CD4-positive, alpha-beta memory T cell (primary cell): ENCODE measurements at places on chromosomes 2 and 18.

DNA sequence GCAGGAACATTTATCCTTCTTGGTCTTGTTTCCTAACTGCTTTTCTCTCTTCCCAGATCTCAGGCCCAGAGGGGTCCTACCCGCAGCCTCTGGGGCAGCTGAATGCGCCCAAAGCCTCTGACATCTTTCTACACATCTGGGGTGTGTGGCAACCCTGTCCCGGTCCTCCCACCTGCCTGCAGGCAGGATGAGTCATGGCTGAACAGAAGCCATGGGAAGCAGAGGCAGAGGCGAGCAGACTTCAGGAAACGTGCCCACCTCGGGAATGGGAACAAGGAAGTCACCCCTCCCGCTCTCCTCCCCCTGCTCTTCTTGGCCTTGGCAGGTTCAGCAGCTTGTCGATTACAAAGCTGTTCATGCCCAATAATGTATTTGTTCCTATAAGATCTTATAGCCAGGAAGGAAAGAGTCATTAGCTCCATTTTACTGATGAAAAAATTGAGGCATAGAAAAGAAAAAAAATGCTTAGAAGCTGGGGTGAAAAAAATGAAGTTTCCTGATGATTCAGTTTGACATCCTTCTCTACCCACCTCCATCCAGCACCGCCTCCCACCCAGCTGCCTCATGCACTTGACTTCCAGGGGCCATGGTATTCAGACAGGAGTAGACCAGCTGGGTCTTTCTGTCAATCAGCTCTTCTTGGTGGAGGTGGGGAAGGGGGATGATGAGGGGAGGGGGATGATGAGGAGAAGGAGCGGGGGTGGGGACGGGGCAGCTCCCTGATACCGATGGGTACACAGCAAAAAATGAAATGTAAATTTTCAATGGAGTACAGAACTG is 10.4 kb upstream of the KCNF1 start:
- no peak for DNase-seq
- no peaks in the 10 kb centered on the region for H3K36me3 ChIP-seq
- no peak overlapping the region for H3K27ac ChIP-seq
- no peaks in the 10 kb centered on the region for H3K27me3 ChIP-seq
- H3K4me3 ChIP-seq: no peak overlapping the region

DNA sequence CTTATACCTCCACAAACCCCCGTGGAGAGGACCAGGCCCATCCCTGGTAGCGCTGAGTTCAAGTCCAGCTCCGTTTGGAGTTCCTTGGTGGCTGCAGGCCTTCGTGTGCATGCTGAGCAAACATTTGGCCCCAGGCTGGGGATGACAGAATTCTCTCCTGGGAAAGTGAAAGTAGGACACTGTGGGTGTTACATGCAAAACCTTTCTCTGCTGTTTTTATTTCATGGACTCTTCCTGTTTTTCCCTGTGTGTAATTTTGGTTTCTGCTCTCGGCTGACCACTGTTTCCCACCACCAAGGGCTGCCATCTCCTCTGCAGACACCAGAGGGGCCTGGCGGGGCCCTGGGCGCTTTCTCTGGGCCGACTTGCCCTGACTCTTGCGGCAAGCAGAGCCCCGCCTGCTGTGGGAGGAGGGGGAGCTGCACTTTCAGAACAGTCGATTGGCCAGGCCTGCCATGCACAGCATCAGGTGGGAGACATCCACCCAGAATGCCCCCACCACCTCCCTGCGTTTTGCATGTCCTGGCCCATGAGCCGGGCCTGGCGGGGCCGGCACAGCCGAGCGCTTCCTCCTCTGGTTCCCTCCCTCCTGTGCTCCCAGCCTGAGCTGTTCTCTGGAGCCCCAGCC is 102.4 kb downstream of the CABLES1 start:
- H3K36me3 ChIP-seq: no peaks in the 10 kb centered on the region
- peak overlapping the region; percentile 15 for H3K4me3 ChIP-seq
- H3K27ac ChIP-seq: peak overlapping the region; percentile 47
- H3K4me1 ChIP-seq: peaks cover 20% of the 10 kb centered on the region

GRCh38 chr2:196745711-196746110 is 53.8 kb downstream of the GTF3C3 start:
- no peaks in the 10 kb centered on the region for H3K4me1 ChIP-seq
- H3K27me3 ChIP-seq: no peaks in the 10 kb centered on the region
- H3K4me3 ChIP-seq: no peak overlapping the region
- no peak for DNase-seq
- H3K27ac ChIP-seq: no peak overlapping the region

DNA sequence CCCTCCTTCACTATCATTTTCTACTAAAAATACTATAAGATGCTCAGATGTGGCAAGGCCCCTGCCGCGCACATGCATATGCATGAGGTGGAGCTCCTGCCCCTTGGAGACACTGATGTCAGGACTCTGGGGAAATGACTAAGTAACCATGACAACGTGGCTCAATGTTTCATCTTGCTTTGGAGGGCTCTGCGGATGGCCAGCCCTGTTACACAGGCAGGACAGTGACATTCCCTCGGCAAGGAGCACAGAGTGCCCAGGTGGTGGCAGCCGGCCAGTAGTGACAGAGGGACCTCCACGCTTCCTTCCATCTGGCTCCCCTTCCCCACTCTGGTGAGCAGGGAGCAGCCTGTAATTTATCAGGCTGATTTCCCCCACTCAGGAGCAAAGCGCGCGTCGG is 364.1 kb downstream of the SS18 start:
- no peak overlapping the region for H3K4me3 ChIP-seq
- no peak for DNase-seq

- no peak overlapping the region for H3K4me3 ChIP-seq
- DNase-seq: no peak
- no peaks in the 10 kb centered on the region for H3K4me1 ChIP-seq
- no peaks in the 10 kb centered on the region for H3K36me3 ChIP-seq
Measured at GRCh38 chr2:46873604-46874068, 42.0 kb downstream of the MCFD2 start.

DNA sequence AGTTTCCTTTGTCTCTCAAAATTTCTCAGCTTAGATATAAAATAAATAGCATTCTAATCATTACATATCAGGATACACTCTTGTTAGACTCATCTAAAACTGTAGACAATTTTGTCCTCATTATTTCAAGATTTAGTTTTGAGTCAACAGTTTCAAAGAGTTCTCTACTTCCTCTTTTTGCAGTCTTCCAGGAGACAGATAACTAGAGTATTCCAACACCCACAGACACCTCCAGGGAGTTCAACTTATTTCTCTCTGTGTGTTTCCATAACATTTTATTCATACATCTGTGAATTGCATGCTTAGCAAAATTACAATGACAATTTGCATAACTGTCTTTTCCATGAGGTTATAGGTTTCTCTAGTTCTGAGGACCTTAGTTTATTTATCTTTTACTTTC is 166.6 kb upstream of the HNMT start:
- no peak overlapping the region for H3K4me3 ChIP-seq
- no peaks in the 10 kb centered on the region for H3K27me3 ChIP-seq
- no peaks in the 10 kb centered on the region for H3K4me1 ChIP-seq
- H3K27ac ChIP-seq: no peak overlapping the region
- DNase-seq: no peak

GRCh38 chr18:45540125-45540524 is 75.2 kb upstream of the SLC14A2 start:
- no peak overlapping the region for H3K27ac ChIP-seq
- no peaks in the 10 kb centered on the region for H3K27me3 ChIP-seq

DNA sequence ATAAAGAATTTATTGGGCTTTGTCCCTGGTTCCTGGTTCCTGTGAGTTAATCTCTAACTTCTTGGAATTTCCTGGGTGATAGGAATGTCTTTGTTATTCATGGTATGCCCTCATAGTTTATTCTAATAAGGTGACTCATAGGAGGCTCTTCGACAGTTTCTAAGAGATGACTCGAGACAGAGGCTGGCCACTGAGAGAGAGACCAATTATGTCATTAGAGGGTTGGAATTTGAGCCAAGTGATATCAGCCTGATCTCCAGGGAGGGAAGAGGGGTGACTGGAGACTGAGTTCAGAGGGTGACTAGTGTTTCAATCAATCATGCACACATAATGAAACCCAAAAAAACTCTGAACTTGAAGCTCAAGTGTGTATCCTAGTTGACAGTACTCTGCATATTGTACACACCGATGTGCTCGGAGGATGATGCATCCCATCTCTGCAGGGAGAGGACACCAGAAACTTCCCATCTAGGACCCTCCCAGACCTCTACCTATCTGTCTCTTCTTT is 185.7 kb downstream of the MTCL1 start:
- H3K4me3 ChIP-seq: no peak overlapping the region
- no peaks in the 10 kb centered on the region for H3K36me3 ChIP-seq
- no peak for DNase-seq
- no peak overlapping the region for H3K27ac ChIP-seq
- H3K4me1 ChIP-seq: no peaks in the 10 kb centered on the region
- no peaks in the 10 kb centered on the region for H3K27me3 ChIP-seq

DNA sequence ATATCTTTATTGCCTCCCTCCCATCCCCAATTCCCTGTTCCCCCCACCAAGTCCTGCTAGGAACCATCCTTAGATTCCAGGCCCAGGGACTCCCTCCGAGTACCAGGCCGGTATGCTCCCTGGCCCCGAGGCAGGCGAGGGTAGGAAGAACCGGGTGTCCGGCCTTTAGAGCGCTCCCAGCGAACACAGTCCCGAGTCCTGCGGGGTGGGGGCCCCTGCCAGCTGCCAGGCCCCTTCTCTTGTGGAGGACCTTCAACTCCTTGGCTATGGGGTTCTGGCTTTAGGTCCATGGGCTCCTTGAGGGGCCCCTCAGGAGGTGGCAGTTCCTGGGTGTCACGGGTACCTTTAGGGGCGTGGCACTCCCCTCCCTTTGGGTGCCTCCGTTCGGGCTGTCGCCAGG is 4.4 kb downstream of the BCS1L start:
- peaks cover 9% of the 10 kb centered on the region for H3K4me1 ChIP-seq
- peaks cover 60% of the 10 kb centered on the region for H3K36me3 ChIP-seq
- no peak overlapping the region for H3K4me3 ChIP-seq
- DNase-seq: no peak
- no peaks in the 10 kb centered on the region for H3K27me3 ChIP-seq

- H3K27ac ChIP-seq: no peak overlapping the region
- H3K36me3 ChIP-seq: no peaks in the 10 kb centered on the region
- H3K4me3 ChIP-seq: no peak overlapping the region
- no peaks in the 10 kb centered on the region for H3K4me1 ChIP-seq
- no peaks in the 10 kb centered on the region for H3K27me3 ChIP-seq
Measured at GRCh38 chr2:75390169-75390568, 170.6 kb downstream of the EVA1A start.

DNA sequence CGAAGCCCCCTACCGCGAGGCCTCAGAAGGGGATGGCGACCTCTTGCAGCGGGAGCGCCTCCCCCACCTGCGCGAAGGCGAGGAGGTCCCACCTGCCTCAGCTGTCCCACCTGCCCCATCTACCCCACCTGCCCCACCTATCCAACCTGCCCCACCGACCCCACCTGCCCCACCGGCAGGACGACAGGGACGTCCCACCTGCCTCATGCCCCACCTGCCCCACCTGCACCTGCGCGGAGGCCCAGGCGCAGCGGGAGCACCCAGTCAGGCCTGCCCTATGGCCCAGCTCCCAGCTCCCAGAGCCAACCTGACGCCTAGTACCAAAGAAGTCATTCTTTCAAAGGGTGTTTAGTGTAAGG is 489.1 kb upstream of the SMIM21 start:
- no peak overlapping the region for H3K27ac ChIP-seq
- H3K27me3 ChIP-seq: no peaks in the 10 kb centered on the region
- H3K4me3 ChIP-seq: no peak overlapping the region
- no peaks in the 10 kb centered on the region for H3K4me1 ChIP-seq

GRCh38 chr2:14910654-14911053 is 278.1 kb downstream of the LRATD1 start:
- no peak overlapping the region for H3K4me3 ChIP-seq
- no peaks in the 10 kb centered on the region for H3K4me1 ChIP-seq
- no peak overlapping the region for H3K27ac ChIP-seq
- no peaks in the 10 kb centered on the region for H3K36me3 ChIP-seq

GRCh38 chr2:233850745-233851144 is 3.6 kb downstream of the HJURP start:
- no peak overlapping the region for H3K4me3 ChIP-seq
- H3K4me1 ChIP-seq: peaks cover 26% of the 10 kb centered on the region
- no peaks in the 10 kb centered on the region for H3K27me3 ChIP-seq
- DNase-seq: no peak
- no peak overlapping the region for H3K27ac ChIP-seq

DNA sequence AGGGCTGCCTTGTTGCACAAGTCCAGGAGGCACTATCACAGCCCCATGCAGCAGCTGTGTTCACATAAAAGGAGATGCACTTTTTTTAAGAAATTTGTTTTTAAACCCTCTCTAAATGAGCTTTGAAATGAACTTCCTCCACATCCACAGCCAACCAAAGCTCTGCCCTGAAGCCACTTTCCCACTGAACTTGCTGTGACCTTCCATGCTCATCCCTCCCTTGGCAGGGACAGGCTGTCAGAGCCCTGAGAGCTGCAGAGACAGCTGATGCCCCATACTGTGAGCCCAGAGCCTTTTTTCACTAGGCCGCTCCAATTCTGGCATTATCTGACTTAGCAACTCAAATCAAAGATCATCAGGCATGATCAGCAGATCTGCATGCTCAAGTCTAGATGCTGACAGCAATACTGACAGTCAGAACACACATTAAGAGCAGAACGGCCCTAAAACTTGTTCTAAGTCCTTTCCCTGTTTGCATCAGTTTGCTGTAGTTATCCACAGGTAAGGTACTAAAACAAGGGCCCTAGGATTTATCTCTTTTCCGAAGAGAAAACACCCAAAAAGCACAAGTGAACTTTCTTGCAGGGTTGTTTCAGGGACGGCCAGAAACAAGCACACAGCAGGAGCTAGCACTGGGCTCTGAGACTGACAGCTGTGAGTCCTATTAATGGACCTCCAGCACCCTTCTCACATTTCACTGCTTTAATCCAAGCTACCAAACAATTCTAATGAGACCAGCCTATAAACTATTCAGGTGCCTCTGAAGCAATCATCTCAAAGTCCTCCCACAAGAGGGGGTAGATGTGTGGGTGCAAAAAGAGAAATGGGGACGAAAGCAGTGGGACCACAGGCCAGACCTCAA is 34.9 kb downstream of the RNU4ATAC start:
- no peaks in the 10 kb centered on the region for H3K4me1 ChIP-seq
- H3K4me3 ChIP-seq: no peak overlapping the region
- no peaks in the 10 kb centered on the region for H3K36me3 ChIP-seq

GRCh38 chr2:9692456-9693195 is 61.8 kb upstream of the YWHAQ start:
- peak overlapping the region; percentile 42 for H3K27ac ChIP-seq
- no peaks in the 10 kb centered on the region for H3K36me3 ChIP-seq
- no peak overlapping the region for H3K4me3 ChIP-seq
- H3K4me1 ChIP-seq: peaks cover 18% of the 10 kb centered on the region
- no peak for DNase-seq

- no peak overlapping the region for H3K4me3 ChIP-seq
- DNase-seq: no peak
- H3K4me1 ChIP-seq: no peaks in the 10 kb centered on the region
- no peaks in the 10 kb centered on the region for H3K27me3 ChIP-seq
Measured at GRCh38 chr2:239685556-239685955, 284.7 kb upstream of the HDAC4 start.
